ENCODE measurements at places on chromosomes 16 and 17. TPM values are rescaled to one million over a fixed set of nuclear protein-coding genes. Genes with fewer than 3 reads are reported as not detected.

The MYOCD gene
- total RNA-seq, result 3.3 TPM

- no peaks in the 10 kb centered on the region for H3K36me3 ChIP-seq
- peaks cover 91% of the 10 kb centered on the region for H3K4me1 ChIP-seq
- peak overlapping the region; percentile 79 for H3K27ac ChIP-seq
- peak; percentile 84 for DNase-seq
- peak overlapping the region; percentile 48 for H3K4me3 ChIP-seq
Measured at GRCh38 chr17:77451245-77451893, 310.6 kb downstream of the SEC14L1 start.

DNA sequence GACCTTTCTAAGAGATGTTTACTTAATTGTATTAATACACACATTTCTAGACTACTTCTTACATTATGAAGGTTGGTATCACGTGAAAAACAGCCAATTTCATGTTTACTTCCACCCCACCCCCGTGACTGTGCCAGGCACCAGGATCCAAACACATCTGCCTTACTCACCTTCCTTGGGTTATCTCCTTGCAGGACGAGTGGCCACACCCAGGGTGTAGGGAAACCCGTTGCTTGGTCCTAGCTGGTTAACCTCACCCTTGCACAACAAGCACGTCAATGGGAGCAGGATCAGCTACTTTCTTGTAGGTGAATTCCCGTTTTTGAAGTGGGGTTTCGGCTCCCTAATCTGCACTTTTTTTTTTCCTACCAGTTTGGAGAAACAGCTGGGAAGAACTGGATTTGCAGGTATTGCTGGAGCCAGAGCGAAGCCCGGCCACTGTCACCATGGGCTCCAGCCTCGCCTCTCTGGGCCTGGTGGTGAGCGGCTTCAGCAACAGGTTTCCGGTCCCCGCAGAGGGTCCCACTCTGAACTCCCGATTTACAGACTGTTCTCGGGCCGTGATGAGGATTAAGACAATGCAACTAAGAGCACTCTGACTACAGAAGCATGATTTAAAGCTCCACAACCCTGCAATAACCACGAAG lies 2.1 kb upstream of the UBB start:
- DNase-seq, result no peak
- H3K4me1 ChIP-seq, result peaks cover 45% of the 10 kb centered on the region
- H3K27ac ChIP-seq, result no peak overlapping the region

GRCh38 chr17:17510456-17511292 lies 14.5 kb upstream of the RASD1 start:
- no peak for DNase-seq
- H3K4me3 ChIP-seq, result no peak overlapping the region
- no peaks in the 10 kb centered on the region for H3K4me1 ChIP-seq
- no peaks in the 10 kb centered on the region for H3K36me3 ChIP-seq
- H3K27ac ChIP-seq, result no peak overlapping the region

DNA sequence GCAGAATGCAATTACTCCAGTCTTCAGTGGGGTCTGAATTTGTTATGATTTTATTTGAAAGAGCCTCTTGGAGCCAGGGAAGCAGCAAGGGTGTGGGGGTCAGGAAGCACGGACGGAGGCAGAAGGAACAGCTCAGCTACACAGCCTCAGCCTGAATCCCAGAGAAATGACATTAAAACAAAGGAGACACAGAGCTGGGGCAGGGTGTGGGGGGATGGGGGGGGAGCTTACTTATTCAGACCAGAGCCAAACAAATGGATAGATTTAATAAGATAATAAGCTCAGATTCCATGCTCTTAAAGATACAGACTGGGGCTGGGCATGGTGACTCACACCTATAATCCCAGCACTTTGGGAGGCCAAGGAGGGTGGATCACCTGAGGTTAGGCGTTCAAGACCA lies 195.3 kb downstream of the ZNF423 start:
- no peak for DNase-seq
- H3K4me3 ChIP-seq, result no peak overlapping the region
- peaks cover 8% of the 10 kb centered on the region for H3K4me1 ChIP-seq
- no peaks in the 10 kb centered on the region for H3K36me3 ChIP-seq

DNA sequence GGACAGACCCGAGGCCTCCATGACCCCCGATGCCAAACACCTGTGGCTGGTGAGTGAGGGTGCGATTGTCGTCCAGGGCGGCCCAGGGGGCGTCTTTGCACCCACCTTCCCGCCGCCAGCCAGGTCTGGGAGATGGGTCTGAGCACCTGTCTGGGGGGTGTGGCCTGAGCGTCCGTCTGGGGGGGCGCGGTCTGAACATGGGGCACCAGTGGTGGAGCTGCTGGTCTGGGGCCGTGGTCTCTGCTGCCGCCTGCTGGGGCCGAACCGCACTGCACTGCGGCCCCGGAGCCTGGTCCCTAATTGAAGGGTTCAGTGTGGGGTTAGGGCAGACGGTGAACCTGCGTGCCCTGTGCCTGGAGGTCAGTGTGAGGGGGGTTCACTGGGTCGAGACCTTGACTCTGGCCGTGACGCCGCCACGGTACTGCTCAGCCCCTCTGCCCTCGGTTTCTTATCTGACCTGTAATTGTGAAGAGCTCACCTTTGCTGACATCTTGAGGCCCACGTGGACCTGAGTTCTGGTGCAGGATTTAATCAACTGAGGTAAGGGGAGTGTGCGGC lies 12.6 kb upstream of the TCF25 start:
- no peak overlapping the region for H3K27ac ChIP-seq
- no peaks in the 10 kb centered on the region for H3K27me3 ChIP-seq
- no peaks in the 10 kb centered on the region for H3K36me3 ChIP-seq

GRCh38 chr17:57502811-57503241 lies 242.3 kb downstream of the CCDC182 start:
- H3K36me3 ChIP-seq, result no peaks in the 10 kb centered on the region
- H3K27ac ChIP-seq, result no peak overlapping the region
- no peaks in the 10 kb centered on the region for H3K27me3 ChIP-seq
- no peak for DNase-seq
- H3K4me3 ChIP-seq, result no peak overlapping the region
